ENCODE measurements at places on chromosomes 5 and 9.

DNA sequence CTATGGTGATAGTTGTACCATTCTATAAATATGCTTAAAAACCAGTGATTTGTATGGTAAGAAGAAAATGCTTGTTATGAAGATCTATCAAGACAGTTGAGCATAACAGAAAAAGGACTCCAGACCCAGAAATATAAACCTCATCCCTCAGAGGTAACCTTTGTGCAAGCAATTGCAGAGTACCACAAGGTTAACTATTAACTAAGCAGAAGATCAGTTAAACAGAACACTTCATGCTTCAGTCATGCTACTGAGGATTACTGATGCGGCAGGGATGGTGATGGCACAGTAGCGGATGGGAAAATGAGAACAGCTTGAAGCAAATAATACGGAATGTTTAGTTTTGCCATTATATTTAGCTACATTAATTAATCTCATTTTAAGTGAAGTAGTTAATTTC, 45.5 kb downstream of the IARS1 start:
- no peak for DNase-seq

DNA sequence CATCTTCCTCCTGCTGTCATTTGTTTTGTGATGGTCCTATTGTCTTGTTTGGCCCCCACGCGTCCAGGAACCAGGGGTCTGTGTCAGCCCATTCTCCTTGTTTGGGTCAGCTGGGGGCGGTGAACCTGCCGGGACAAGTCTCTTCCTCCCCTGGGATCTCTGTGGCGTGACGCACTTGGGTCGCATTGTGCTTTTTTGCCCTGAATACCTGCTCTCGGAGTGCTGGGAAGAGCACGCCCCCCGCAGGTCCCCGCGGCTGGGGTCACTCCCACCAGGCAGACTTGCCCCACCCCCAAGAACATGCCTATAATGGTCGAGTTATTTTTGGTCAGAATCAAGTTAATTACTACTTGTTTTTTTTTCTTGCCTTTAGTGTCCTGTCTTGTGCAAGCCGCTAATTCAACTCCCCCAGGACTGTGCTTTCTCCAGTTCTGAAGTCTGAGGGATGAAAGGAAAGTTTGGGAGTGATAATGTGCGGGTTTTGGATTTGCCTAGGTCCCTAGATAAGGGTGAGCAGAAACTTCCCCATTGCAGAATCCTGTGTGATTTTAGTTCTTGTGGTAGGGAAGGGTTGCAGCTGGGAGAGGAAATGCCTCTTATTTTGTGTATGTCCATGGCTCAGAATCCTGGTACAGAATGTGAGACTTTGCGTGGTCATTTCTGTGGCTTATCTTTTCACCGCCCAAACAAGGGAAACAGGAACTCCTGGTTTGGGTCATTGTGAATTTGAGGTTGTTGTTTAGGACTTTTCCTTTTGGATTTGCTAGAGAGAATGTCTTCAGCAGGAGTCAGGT, 789 bp downstream of the ACER2 start:
- no peak for DNase-seq

- DNase-seq: no peak
Observed at GRCh38 chr5:464446-464842, 21.5 kb downstream of the EXOC3 start.

- DNase-seq: no peak
Observed at GRCh38 chr5:180647465-180647864, 1.9 kb downstream of the FLT4 start.

GRCh38 chr5:179241175-179241574, 104.1 kb downstream of the ADAMTS2 start:
- no peak for DNase-seq
